MCF 10A (cell line): ENCODE measurements at places on chromosomes 7 and 10. TPM values are rescaled to one million over a fixed set of nuclear protein-coding genes. Genes with fewer than 3 reads are reported as not detected.
A peak's percentile ranks its signal among the peaks of the same experiment; 100 is the strongest.

SPDYE6 gene
- total RNA-seq: not detected in 2 replicates

DNA sequence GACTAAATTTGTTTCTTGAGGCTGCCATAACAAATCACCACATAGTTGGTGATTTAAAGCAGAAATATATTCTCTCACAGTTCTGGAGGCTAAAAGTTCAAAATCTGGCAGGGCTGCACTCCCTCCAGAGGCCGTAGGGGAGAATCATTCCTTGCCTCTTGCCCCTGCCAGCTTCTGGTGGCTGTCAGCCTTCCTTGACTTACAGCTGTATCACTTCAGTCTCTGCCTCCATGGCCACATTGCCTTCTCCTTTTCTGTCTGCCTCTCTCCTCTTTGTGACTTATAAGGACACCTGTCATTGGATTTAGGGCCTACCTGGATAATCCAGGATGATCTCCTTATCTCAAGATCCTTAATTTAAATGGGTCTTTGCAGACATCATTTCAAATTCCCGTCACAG, 5.8 kb upstream of the LRRC4 start:
- DNase-seq: no peak
- H3K4me3 ChIP-seq: no peak overlapping the region
- H3K36me3 ChIP-seq: peaks cover 32% of the 10 kb centered on the region

DNA sequence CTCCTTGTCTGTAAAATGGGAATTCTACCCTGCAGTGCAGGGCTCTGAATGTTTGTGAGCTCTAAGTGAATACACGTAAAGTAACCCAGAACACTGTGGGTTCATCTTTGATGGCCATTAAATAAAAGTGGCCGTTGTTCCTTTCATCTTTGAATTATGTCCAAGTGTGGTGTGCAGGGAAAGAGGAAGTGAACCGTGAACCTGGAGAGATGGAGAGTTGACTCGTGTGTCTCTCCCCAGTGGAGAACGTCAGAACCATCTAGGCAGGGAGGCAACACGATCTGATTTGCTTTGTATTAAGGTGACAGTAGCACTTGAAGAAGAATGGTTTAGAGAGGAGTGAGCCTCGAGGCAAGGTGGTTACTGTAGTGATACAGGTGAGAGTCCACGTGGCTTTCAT, 93.5 kb upstream of the GJD4 start:
- DNase-seq: no peak
- H3K4me3 ChIP-seq: no peak overlapping the region
- peaks cover 5% of the 10 kb centered on the region for H3K4me1 ChIP-seq
- peaks cover 14% of the 10 kb centered on the region for H3K36me3 ChIP-seq
- no peak overlapping the region for H3K27ac ChIP-seq
- no peaks in the 10 kb centered on the region for H3K27me3 ChIP-seq

GRCh38 chr10:87861566-87861952, 1.8 kb downstream of the KLLN start:
- H3K36me3 ChIP-seq: peaks cover 7% of the 10 kb centered on the region
- peak overlapping the region; percentile 83 for H3K27ac ChIP-seq
- H3K4me3 ChIP-seq: peak overlapping the region; percentile 87
- peak; percentile 91 for DNase-seq

PSMC2 gene
- total RNA-seq: 98.3 and 98.8 TPM in 2 replicates

UPK3BL2 gene
- total RNA-seq: 17.4 and 20.0 TPM in 2 replicates

- H3K36me3 ChIP-seq: no peaks in the 10 kb centered on the region
- no peak for DNase-seq
- H3K27ac ChIP-seq: no peak overlapping the region
- H3K4me3 ChIP-seq: no peak overlapping the region
- H3K27me3 ChIP-seq: no peaks in the 10 kb centered on the region
Observed at GRCh38 chr10:30228417-30229036, 120.6 kb downstream of the MTPAP start.

DNA sequence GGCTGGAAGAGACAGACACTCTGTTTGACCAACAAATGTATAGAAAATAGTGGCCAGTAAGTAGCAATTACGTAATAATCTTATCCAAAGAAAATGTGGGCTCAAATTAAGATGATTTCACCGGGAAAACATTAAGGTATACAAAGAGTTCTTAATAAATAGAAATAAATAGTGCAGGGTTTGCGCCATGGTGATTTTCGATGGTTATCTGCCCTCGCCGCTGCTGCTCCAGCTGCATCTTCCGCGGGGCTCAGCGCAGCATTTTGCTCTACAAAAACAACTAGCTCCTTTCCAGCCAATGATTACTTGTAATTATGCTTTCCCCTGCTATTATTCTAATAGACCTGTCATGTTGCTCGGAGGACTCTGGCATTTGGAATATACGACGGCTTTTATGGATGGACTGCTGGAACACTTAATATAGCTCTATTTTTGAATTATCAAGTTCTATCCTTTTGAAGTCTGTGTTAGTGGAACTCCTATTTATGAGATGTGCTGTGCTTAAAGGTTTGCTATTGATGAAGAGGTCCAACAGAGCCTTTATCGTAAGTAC, 103.8 kb downstream of the BUB3 start:
- H3K4me3 ChIP-seq: no peak overlapping the region
- no peaks in the 10 kb centered on the region for H3K36me3 ChIP-seq
- no peaks in the 10 kb centered on the region for H3K27me3 ChIP-seq
- no peaks in the 10 kb centered on the region for H3K4me1 ChIP-seq
- DNase-seq: no peak

GRCh38 chr7:22920672-22921071, 93.3 kb downstream of the HYCC1 start:
- peaks cover 6% of the 10 kb centered on the region for H3K4me1 ChIP-seq
- no peaks in the 10 kb centered on the region for H3K27me3 ChIP-seq
- DNase-seq: peak; percentile 22
- H3K27ac ChIP-seq: no peak overlapping the region

DNA sequence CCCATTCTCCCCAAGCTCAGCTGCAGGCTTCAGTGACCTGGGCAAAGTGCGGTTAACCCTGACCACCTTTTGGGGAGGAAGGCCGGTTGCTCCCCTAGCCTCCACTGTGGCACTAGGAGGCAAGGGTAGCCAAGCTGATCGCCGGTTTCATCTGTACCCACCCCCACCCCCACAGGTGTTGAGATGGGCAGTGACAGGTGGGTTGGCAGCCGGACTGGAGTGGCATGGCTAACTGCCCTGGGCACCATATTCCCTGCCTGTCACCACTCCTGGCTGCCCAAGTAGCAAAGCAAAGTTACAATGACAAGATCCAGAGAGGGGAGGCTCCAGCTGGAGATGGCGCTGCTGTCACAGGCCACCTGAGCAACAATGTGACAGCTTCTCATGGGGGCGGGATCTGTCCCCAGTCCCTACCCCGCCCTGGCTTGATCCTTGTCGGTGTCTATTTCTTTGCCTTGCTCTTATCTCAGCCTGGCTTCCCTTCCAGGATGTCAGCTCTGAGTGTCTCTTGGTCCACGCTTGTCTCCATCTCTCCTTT, 27.0 kb upstream of the BMS1 start:
- no peak overlapping the region for H3K27ac ChIP-seq
- H3K36me3 ChIP-seq: no peaks in the 10 kb centered on the region
- no peaks in the 10 kb centered on the region for H3K4me1 ChIP-seq
- no peak overlapping the region for H3K4me3 ChIP-seq
- DNase-seq: no peak

ATP6V0A4 gene
- total RNA-seq: 0.40 and 0.64 TPM in 2 replicates

DNA sequence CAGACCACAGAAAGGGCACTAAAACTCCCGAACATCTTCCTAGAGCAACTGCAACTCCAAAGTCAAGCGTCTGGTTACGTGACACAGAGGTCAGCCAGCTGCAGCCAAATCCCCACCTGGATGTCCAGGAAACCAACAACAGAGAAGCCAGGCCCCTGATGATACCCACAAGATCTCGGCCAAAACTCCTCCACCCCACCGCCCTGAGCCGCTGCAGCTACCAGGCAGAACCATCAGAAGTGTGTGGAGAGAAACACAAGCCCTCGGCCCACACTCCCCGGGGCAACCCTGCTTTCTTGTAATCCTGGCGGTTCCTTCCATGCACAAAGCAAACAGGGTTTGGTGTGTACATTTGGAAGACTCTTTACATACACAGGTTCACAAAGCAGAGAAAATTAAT, 8.7 kb downstream of the CHST15 start:
- peaks cover 10% of the 10 kb centered on the region for H3K4me1 ChIP-seq
- DNase-seq: no peak
- H3K36me3 ChIP-seq: no peaks in the 10 kb centered on the region
- H3K27me3 ChIP-seq: no peaks in the 10 kb centered on the region
- no peak overlapping the region for H3K4me3 ChIP-seq
- H3K27ac ChIP-seq: no peak overlapping the region

DNA sequence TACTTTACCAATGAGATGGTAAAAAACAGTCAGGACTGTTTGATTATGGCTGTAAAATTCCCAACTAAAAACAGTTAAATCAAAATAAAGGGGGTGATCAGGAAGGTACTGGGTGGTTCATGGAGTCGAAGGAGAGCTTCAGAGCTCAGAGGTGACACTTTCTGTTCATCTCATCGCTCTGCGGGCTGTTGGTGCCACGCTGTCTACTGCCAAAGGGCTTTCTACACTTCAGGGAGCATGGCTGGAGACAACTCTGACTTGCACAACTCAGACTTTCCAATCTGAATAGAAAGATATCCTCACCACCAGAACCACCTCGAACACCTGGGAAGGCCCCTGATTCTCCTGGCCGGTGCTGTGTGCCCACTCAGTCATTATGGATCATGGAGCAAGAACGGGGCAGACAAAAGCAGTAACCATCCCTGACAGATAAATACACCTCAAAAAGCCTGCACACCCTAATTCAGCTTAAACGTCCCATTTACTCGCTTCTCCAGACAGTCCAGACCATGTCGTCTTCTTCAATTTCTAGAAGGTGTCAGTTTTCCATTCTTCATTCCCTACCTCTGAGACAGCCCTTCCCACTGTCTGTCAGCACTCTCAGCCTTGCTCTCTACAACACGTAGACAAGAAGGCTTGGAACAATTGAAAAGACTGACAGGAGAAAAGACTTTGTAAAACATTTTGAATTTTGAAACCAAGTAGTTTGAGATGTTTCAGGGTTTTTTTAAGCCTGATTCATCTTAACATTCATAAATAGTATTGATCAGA, 348.7 kb upstream of the NFE2L3 start:
- no peak for DNase-seq
- H3K36me3 ChIP-seq: no peaks in the 10 kb centered on the region
- H3K27ac ChIP-seq: no peak overlapping the region
- no peak overlapping the region for H3K4me3 ChIP-seq
- H3K4me1 ChIP-seq: peaks cover 22% of the 10 kb centered on the region

AEBP1 gene
- not detected in 2 replicates for total RNA-seq

ZCWPW1 gene
- total RNA-seq: 6.5 and 8.5 TPM in 2 replicates

- H3K27ac ChIP-seq: no peak overlapping the region
- H3K4me1 ChIP-seq: no peaks in the 10 kb centered on the region
- peaks cover 55% of the 10 kb centered on the region for H3K27me3 ChIP-seq
- H3K36me3 ChIP-seq: no peaks in the 10 kb centered on the region
Observed at GRCh38 chr7:82441669-82442478, 1.7 kb downstream of the CACNA2D1 start.

PRPF18 gene
- 27.8 and 31.6 TPM in 2 replicates for total RNA-seq

DNA sequence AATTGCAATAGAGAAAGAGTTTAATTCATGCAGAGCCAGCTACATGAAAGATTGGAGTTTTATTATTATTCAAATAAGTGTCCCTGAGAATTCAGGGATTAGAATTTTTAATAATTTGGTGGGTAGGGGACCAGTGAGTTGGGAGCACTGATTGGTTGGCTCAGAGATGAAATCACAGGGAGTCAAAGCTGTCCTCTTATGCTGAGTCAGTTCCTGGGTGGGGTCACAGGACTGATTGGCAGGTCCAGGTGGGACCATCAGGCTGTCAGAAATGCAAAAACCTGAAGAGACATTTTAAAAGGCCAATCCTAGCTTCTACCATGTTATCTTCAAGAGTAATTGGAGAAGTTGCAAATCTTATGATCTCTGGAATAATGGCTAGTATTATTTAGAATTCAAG, 56.0 kb upstream of the KAT6B start:
- H3K27ac ChIP-seq: no peak overlapping the region
- H3K4me1 ChIP-seq: peaks cover 10% of the 10 kb centered on the region
- H3K4me3 ChIP-seq: no peak overlapping the region

TRRAP gene
- 30.4 and 31.5 TPM in 2 replicates for total RNA-seq

- H3K27me3 ChIP-seq: no peaks in the 10 kb centered on the region
- H3K27ac ChIP-seq: peak overlapping the region; percentile 97
- peaks cover 10% of the 10 kb centered on the region for H3K36me3 ChIP-seq
- peak overlapping the region; percentile 99 for H3K4me3 ChIP-seq
- no peak for DNase-seq
Observed at GRCh38 chr7:158856883-158857668, 718 bp downstream of the DYNC2I1 start.

MRLN gene
- not detected in 2 replicates for total RNA-seq

BUD31 gene
- total RNA-seq: 224 and 262 TPM in 2 replicates

GRCh38 chr7:20786779-20787659, at the start of gene SP8:
TSS of gene SP8 (minus strand) at chr7:20786886. CDS start at chr7:20786798, 88 bp downstream.
- DNase-seq: peak; percentile 62
- peak within 1 kb of the TSS; percentile 86 for H3K4me3 ChIP-seq
- H3K4me1 ChIP-seq: peaks cover 6% of the 10 kb centered on the region
- H3K27me3 ChIP-seq: peaks cover 49% of the 10 kb centered on the region
- peak within 1 kb of the TSS; percentile 39 for H3K27ac ChIP-seq
- H3K36me3 ChIP-seq: no peaks in the 10 kb centered on the region

DNA sequence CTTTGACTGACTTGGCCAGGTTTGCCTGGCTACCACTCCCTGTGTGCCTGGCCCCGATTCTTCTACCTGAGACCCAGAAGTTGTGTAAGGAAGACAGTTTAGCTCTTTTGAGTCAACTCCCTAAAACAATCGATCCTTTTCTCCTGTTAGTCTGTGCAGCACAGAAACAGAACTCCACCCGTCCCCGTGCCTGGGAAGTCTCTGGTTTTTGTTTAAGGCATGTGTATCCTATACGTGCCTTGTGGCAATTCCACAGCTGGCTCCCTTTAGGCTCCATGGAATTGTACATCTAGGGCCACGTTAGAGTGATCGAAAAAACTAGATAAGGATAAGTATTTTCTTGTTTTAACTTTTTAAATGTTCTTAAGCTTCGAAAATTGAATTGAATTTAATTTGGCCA, 131.6 kb downstream of the BICC1 start:
- peak; percentile 34 for DNase-seq
- H3K27ac ChIP-seq: peak overlapping the region; percentile 89
- peaks cover 6% of the 10 kb centered on the region for H3K36me3 ChIP-seq
- peaks cover 66% of the 10 kb centered on the region for H3K4me1 ChIP-seq
- H3K4me3 ChIP-seq: peak overlapping the region; percentile 57
- H3K27me3 ChIP-seq: no peaks in the 10 kb centered on the region

DNA sequence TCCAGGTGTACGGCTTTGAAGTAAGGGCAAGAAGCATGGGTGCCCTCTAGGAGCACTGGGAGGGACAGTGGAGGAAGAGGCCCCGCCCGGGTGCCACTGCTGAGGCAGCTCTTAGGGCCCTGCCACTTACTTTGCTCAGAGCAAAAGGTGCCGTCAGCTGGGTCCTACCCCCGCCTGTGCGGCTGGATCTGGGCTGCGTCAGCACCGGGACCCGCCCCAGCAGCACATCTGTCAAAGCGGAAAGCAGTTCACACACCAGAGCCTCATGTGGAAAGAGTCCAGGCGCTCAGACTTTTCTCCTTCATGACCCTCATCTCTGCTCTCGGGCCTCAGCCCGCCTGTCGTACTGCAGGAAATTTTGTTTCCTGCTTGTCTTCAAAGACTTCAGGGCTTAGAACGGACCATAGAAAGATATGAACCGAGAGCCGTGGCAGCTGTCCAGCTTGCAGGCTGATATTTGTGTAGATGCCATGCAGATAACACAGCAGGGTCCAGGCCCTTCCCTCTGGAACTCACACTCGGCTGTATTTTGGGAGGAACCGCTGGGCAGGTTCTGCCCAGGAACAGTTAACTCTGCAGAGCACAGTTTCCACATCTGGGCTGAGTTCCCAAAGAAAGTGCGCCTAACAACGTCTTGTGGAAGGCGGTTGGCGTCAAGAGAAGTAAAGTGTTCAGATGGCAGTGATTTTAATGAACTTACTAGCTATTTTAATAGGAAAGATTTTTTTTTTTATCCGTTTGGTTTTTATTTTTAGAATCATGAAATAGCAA, 44.3 kb upstream of the PRKAR1B start:
- no peaks in the 10 kb centered on the region for H3K27me3 ChIP-seq
- no peak overlapping the region for H3K27ac ChIP-seq
- peaks cover 74% of the 10 kb centered on the region for H3K36me3 ChIP-seq
- no peaks in the 10 kb centered on the region for H3K4me1 ChIP-seq
